HCT116 (cell line): ENCODE measurements at places on chromosomes 3 and 15. TPM values are rescaled to one million over a fixed set of nuclear protein-coding genes. Genes with fewer than 3 reads are reported as not detected.

GRCh38 chr15:96544162-96544756 is 213.8 kb downstream of the NR2F2 start:
- H3K4me3 ChIP-seq: no peak overlapping the region
- no peaks in the 10 kb centered on the region for H3K4me1 ChIP-seq
- H3K27ac ChIP-seq: no peak overlapping the region
- peaks cover 44% of the 10 kb centered on the region for H3K27me3 ChIP-seq
- DNase-seq: no peak

- peak; percentile 44 for DNase-seq
- no peaks in the 10 kb centered on the region for H3K36me3 ChIP-seq
- no peaks in the 10 kb centered on the region for H3K27me3 ChIP-seq
- H3K27ac ChIP-seq: no peak overlapping the region
- no peaks in the 10 kb centered on the region for H3K4me1 ChIP-seq
These were observed 153.3 kb downstream of the P3H2 start for GRCh38 chr3:189967254-189967865.

- H3K27ac ChIP-seq: no peak overlapping the region
- no peak for DNase-seq
- no peaks in the 10 kb centered on the region for H3K27me3 ChIP-seq
- H3K36me3 ChIP-seq: no peaks in the 10 kb centered on the region; the same call in 1 of the 2 replicates
- H3K4me1 ChIP-seq: no peaks in the 10 kb centered on the region
These were observed 44.8 kb downstream of the MAP2K5 start for GRCh38 chr15:67587331-67587730.

DNA sequence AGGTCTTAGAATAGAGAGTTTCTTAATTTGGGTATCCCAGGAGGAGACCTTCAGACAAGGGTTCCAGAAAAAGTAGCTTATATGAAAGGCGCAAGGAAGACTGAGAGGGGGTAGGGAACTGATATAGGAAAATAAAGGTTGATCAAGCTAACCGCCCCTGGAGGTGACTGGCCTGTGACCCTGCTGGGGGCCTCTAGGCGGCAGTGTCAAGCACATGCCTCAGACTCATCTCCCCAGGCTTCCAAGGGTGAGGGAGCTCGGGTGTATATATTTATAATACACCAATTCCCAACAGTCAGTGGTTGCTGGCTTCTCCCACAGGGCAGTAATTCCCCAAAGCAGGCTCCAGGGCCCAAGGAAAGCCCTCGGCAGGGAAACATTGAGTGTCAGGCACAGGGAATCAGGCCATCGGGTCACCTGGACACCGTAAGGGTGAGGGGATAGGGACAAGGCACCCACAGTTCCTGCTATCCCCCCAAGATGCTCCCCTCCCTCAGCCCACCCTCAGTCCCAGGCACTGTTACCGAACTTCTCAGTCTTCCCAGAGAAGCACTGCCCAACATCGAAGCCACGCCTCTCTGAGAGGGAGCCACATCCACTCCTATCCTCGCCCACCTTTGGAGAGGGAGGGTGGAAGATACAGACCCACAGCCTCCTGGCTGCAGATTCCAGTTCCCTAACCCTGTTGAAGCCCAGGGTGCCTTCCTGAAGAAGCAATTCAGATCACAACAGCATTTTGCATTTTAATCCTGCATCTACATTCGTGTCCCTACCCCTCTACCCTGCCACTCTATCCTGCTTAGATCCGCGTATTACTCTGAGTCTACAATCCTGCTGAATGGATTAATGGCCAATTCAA is 19.5 kb upstream of the CAV3 start:
- H3K27me3 ChIP-seq: no peaks in the 10 kb centered on the region
- H3K4me3 ChIP-seq: no peak overlapping the region
- H3K27ac ChIP-seq: no peak overlapping the region
- no peaks in the 10 kb centered on the region for H3K4me1 ChIP-seq
- no peaks in the 10 kb centered on the region for H3K36me3 ChIP-seq

GRCh38 chr15:100663915-100664281 is 61.5 kb downstream of the ASB7 start:
- no peaks in the 10 kb centered on the region for H3K27me3 ChIP-seq
- no peak for DNase-seq
- peaks cover 17% of the 10 kb centered on the region for H3K4me1 ChIP-seq
- no peaks in the 10 kb centered on the region for H3K36me3 ChIP-seq
- H3K27ac ChIP-seq: no peak overlapping the region
- no peak overlapping the region for H3K4me3 ChIP-seq

- H3K27ac ChIP-seq: no peak overlapping the region
- no peak for DNase-seq
- no peak overlapping the region for H3K4me3 ChIP-seq
These were observed 81.2 kb downstream of the EFL1 start for GRCh38 chr15:82181371-82181770.

DNA sequence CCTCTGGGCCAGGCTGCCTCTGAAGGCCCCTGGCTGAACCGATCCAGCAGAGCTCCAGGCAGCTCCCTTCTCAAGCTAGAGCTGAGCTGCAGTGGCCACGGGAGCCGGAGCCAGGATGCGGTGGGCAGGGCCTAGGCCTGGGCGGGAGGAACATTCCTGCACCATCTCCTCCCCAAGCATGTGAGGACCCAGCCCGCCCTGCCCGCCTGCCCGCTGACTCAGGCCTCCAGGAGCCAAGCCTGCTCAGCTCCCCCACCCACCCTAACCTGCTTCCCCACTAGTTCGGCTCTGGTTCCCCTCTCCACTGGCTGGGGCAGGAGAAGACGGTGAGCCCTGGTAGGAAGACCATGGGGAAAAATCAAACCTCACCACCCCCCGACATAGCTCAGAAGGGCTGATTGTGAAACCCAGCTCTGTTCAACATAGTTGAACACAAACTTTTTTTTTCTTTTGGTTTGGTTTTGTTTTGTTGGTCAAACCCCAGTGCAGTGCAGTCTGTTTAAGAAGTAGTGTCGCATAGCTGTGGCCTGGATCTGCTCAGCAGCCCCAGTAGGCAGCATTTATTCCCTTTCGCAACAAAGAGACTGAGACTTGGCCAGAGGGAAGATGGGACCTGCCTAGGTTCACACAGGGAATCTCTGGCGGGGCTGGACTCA is 13.5 kb downstream of the SNX33 start:
- H3K27ac ChIP-seq: peak overlapping the region; percentile 64
- no peaks in the 10 kb centered on the region for H3K27me3 ChIP-seq
- peaks cover 55% of the 10 kb centered on the region for H3K4me1 ChIP-seq
- H3K36me3 ChIP-seq: peaks cover 2% of the 10 kb centered on the region; the same call in 1 of the 2 replicates
- DNase-seq: no peak

B3GNT5 gene
- total RNA-seq: 25.3 TPM

PLSCR2 gene
- total RNA-seq: not detected

DPP8 gene
- total RNA-seq: 27.1 TPM

CCDC9B gene
- 15.6 TPM for total RNA-seq
